ENCODE measurements at places on chromosomes 11 and 22. TPM values are rescaled to one million over a fixed set of nuclear protein-coding genes. Genes with fewer than 3 reads are reported as not detected.
A peak's percentile ranks its signal among the peaks of the same experiment; 100 is the strongest.

DNA sequence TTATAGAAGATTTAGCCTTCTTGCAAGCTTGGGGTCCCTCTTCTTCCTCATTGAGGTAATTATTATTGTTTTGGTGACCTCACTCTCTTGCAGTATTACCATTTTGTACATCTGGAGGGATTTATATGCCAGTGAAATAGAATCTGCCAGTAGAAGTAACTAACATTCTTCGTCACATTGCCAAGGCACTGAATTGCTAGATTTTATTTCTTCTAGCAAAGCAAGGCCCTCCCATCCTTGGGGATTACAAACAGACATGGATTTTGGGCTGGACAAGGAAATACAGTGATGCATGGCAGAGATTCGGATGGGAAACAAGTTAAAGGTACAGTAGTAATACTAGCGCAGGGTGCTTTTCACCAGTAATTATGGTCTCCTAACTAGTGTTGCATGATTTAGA lies 7.8 kb downstream of the ADAMTS15 start:
- H3K36me3 ChIP-seq, result no peaks in the 10 kb centered on the region
- DNase-seq, result no peak
- H3K27ac ChIP-seq, result no peak overlapping the region
- peaks cover 6% of the 10 kb centered on the region for H3K4me1 ChIP-seq
- no peaks in the 10 kb centered on the region for H3K27me3 ChIP-seq

DNA sequence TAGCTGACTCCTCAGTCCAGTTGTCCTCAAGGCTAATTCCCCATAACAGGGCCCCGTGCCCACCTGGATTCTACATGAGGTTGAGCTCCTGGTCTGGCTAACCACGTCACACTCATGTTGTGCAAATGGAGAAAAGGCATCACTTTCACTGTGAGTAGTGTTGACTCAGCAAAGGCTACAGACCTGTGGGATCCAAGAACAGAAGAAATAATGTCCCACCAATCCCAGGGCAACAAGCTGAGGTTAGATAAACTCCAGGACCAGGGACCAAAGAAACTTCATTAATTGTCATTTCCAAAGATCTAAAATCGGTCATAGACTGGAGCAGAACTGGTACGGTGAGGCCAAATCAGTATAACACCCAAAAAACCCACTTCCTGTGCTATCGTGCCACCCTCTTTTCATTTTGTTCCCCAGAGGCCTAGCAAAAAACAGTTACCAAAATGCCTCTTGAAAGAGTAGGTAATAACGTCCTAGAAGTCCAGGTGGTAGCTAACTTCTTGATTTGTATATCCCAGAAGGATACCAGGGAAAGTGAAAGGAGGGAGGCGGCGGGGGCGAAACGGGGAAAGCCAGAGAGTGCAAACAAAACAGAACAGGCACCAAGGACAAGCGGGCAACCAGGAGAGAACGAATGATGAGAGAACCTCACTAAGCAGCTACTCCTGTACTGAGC lies 1.4 kb downstream of the PCSK7 start:
- no peaks in the 10 kb centered on the region for H3K27me3 ChIP-seq
- H3K4me1 ChIP-seq, result peaks cover 25% of the 10 kb centered on the region
- H3K36me3 ChIP-seq, result peaks cover 37% of the 10 kb centered on the region
- no peak overlapping the region for H3K4me3 ChIP-seq
- DNase-seq, result no peak
- H3K27ac ChIP-seq, result peak overlapping the region; percentile 93

- no peak overlapping the region for H3K4me3 ChIP-seq
- H3K27me3 ChIP-seq, result no peaks in the 10 kb centered on the region
- H3K4me1 ChIP-seq, result no peaks in the 10 kb centered on the region
- DNase-seq, result no peak
These were observed 1732.5 kb upstream of the RAG2 start for GRCh38 chr11:38330578-38330977.

DNA sequence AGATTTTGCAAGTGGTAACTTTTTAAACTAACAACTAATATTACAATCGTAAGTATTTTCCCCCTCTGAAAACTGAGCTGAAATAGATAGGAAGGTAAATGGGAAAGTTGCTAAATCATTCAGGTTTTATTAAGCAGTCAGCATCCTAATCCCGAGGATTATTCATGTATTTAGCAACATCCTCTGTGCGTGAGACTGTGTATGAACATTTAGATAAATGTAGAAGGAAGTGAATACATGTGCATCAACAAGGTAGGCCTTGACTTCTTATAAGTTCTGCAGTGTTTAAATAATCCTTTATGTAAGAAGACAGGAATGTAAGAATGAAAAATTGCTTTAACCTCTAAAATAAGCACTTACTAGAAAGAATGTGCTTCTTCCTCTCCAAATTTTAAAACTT lies 745.9 kb upstream of the TENM4 start:
- H3K27me3 ChIP-seq, result no peaks in the 10 kb centered on the region
- H3K36me3 ChIP-seq, result no peaks in the 10 kb centered on the region
- DNase-seq, result no peak
- H3K27ac ChIP-seq, result no peak overlapping the region
- H3K4me3 ChIP-seq, result no peak overlapping the region

GRCh38 chr11:69920345-69921127 lies 101.3 kb upstream of the FGF3 start:
- H3K27me3 ChIP-seq, result peaks cover 17% of the 10 kb centered on the region
- DNase-seq, result no peak
- H3K36me3 ChIP-seq, result no peaks in the 10 kb centered on the region
- peak overlapping the region; percentile 65 for H3K27ac ChIP-seq
- peaks cover 12% of the 10 kb centered on the region for H3K4me1 ChIP-seq

GRCh38 chr22:46139895-46140350 lies 10.4 kb upstream of the PPARA start:
- H3K36me3 ChIP-seq, result no peaks in the 10 kb centered on the region
- H3K27ac ChIP-seq, result peak overlapping the region; percentile 74
- no peaks in the 10 kb centered on the region for H3K27me3 ChIP-seq
- H3K4me1 ChIP-seq, result peaks cover 6% of the 10 kb centered on the region
- no peak overlapping the region for H3K4me3 ChIP-seq

GRCh38 chr11:132251061-132251460 lies 880.6 kb downstream of the NTM start:
- DNase-seq, result no peak
- no peaks in the 10 kb centered on the region for H3K27me3 ChIP-seq
- no peak overlapping the region for H3K27ac ChIP-seq
- no peaks in the 10 kb centered on the region for H3K4me1 ChIP-seq
- H3K4me3 ChIP-seq, result no peak overlapping the region

DNA sequence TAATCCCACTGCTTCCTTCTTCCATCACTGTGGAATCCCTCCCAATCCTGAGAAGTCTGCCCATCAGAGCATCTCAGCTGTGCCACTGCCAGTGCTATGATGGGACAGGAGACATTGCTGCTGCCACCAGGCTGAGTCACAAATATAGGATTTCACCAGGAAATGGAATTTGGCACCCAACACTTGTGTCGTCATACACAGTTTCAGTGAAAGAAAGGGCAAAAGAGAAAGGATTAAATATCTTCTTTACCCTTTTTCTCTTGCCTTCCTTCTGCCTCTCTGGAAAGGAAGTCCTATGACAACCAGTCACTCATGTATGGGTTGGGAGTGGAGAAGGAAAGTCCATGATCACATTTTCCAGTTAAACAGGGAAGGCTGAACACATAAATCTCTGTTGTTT lies 133.4 kb downstream of the SPON1 start:
- no peaks in the 10 kb centered on the region for H3K36me3 ChIP-seq
- H3K4me3 ChIP-seq, result no peak overlapping the region
- no peak overlapping the region for H3K27ac ChIP-seq
- no peaks in the 10 kb centered on the region for H3K27me3 ChIP-seq

- H3K4me1 ChIP-seq, result no peaks in the 10 kb centered on the region
- no peak overlapping the region for H3K27ac ChIP-seq
- no peaks in the 10 kb centered on the region for H3K36me3 ChIP-seq
- no peak overlapping the region for H3K4me3 ChIP-seq
- H3K27me3 ChIP-seq, result no peaks in the 10 kb centered on the region
These were observed 110.9 kb downstream of the ELP4 start for GRCh38 chr11:31620434-31620833.

DNA sequence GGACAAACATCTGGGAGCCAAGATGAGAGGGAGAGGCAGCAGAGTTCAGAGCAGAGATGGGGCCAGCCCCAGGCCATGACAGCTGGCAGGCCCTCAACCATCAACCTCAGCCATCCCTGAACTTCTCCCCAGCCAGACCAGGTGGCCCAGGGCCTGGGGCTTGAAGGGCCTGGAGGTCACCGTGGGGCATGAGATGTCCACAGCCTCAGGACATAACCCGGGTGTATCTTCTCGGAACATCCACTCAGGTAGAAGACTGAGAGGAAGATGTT lies 12.4 kb upstream of the SLC39A13 start:
- no peak overlapping the region for H3K4me3 ChIP-seq
- no peaks in the 10 kb centered on the region for H3K36me3 ChIP-seq
- peaks cover 6% of the 10 kb centered on the region for H3K4me1 ChIP-seq
- no peaks in the 10 kb centered on the region for H3K27me3 ChIP-seq
- peak overlapping the region; percentile 72 for H3K27ac ChIP-seq

GRCh38 chr11:125569915-125570621 lies 791 bp downstream of the EI24 start:
- peak overlapping the region; percentile 73 for H3K4me3 ChIP-seq
- peaks cover 18% of the 10 kb centered on the region for H3K4me1 ChIP-seq
- H3K36me3 ChIP-seq, result no peaks in the 10 kb centered on the region
- DNase-seq, result peak; percentile 75
- no peaks in the 10 kb centered on the region for H3K27me3 ChIP-seq

DNA sequence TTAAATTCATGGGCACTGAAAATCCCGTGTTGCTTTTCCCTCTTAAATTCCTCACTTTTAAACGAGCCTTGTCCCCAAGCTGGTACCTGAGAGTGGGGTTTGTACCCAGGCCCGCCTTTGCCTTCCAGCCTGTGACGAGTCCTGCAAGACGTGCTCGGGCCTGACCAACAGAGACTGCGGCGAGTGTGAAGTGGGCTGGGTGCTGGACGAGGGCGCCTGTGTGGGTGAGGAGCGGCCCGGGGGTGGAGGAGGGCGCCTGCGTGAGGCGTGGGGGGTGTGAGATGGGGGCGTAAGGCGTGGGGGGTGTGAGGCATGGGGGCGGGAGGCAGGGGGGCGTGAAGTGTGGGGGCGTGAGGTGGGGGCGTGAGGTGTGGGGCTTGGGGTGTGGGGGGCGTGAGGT lies 4.0 kb downstream of the CRELD2 start:
- H3K36me3 ChIP-seq, result peaks cover 32% of the 10 kb centered on the region
- H3K4me1 ChIP-seq, result peaks cover 7% of the 10 kb centered on the region
- H3K27ac ChIP-seq, result no peak overlapping the region
- no peak overlapping the region for H3K4me3 ChIP-seq

GRCh38 chr11:84247926-84248325 lies 961.8 kb upstream of the CCDC90B start:
- H3K4me3 ChIP-seq, result no peak overlapping the region
- no peaks in the 10 kb centered on the region for H3K4me1 ChIP-seq
- no peak overlapping the region for H3K27ac ChIP-seq
- H3K27me3 ChIP-seq, result no peaks in the 10 kb centered on the region

GRCh38 chr11:32326522-32326921 lies 108.8 kb downstream of the WT1 start:
- H3K27ac ChIP-seq, result no peak overlapping the region
- no peaks in the 10 kb centered on the region for H3K4me1 ChIP-seq
- no peaks in the 10 kb centered on the region for H3K27me3 ChIP-seq
- DNase-seq, result no peak
- H3K4me3 ChIP-seq, result no peak overlapping the region
- H3K36me3 ChIP-seq, result no peaks in the 10 kb centered on the region

- no peaks in the 10 kb centered on the region for H3K4me1 ChIP-seq
- H3K4me3 ChIP-seq, result no peak overlapping the region
These were observed 200.8 kb upstream of the ZC3H12C start for GRCh38 chr11:109892321-109892794.

GRCh38 chr22:44596396-44597125 lies 98.5 kb upstream of the RTL6 start:
- DNase-seq, result no peak
- peaks cover 15% of the 10 kb centered on the region for H3K27me3 ChIP-seq
- H3K36me3 ChIP-seq, result no peaks in the 10 kb centered on the region
- H3K27ac ChIP-seq, result no peak overlapping the region

GRCh38 chr11:102154806-102155205 lies 44.6 kb downstream of the YAP1 start:
- H3K27ac ChIP-seq, result peak overlapping the region; percentile 72
- no peaks in the 10 kb centered on the region for H3K36me3 ChIP-seq
- no peaks in the 10 kb centered on the region for H3K27me3 ChIP-seq

- H3K27me3 ChIP-seq, result no peaks in the 10 kb centered on the region
- H3K4me1 ChIP-seq, result no peaks in the 10 kb centered on the region
- H3K4me3 ChIP-seq, result no peak overlapping the region
- H3K36me3 ChIP-seq, result no peaks in the 10 kb centered on the region
These were observed 68.3 kb downstream of the PLEKHA7 start for GRCh38 chr11:16945671-16946469.

DNA sequence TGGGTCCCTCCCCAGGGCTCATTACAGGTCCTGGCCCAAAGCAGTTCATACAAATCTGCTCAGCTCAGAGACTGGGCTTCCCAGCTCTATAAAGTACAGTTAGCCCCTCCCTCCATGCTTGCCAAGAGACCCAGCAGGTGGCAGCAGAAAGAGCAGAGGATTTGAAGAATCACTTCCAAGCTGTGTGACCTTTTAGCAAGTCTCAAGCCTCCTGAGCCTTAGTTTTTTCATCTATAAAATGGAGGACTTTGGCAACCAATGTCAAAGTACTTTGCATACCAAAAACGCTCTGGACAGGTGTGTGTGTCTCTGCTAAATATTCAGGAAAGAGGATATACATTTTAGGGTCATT lies 26.6 kb downstream of the RELT start:
- peaks cover under 1% of the 10 kb centered on the region for H3K36me3 ChIP-seq
- H3K27me3 ChIP-seq, result no peaks in the 10 kb centered on the region
- no peak overlapping the region for H3K27ac ChIP-seq
- DNase-seq, result no peak
- H3K4me1 ChIP-seq, result peaks cover 10% of the 10 kb centered on the region
- H3K4me3 ChIP-seq, result no peak overlapping the region

DNA sequence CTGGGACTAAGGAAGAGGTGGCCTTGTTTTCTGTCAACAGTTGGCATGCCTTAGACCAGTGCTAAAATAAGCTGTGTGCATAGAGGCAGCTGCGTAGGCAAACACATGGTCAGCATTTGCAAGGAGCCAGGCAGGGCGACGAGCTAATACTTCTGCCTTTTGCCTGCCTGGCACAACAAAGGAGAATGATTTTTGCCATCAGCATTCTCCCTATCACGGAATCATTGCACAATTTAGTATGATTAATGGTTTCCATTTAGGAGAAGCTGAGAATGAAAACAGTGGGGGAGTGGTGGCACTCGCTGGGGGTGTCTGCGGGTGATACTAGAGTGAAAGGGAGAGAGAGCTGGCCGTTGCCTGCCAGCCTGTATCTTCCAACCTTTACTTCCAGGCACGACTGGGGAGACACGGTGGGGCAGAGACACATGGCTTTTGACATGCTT lies 336.0 kb downstream of the CADM1 start:
- peaks cover 25% of the 10 kb centered on the region for H3K4me1 ChIP-seq
- peak; percentile 67 for DNase-seq
- no peaks in the 10 kb centered on the region for H3K36me3 ChIP-seq
- no peaks in the 10 kb centered on the region for H3K27me3 ChIP-seq

GRCh38 chr22:29155966-29156365 lies 49.7 kb upstream of the EMID1 start:
- H3K27me3 ChIP-seq, result no peaks in the 10 kb centered on the region
- no peak overlapping the region for H3K27ac ChIP-seq
- no peak for DNase-seq
- no peaks in the 10 kb centered on the region for H3K36me3 ChIP-seq
- no peak overlapping the region for H3K4me3 ChIP-seq

- H3K4me1 ChIP-seq, result no peaks in the 10 kb centered on the region
- H3K27me3 ChIP-seq, result peaks cover 12% of the 10 kb centered on the region
- DNase-seq, result no peak
- H3K4me3 ChIP-seq, result no peak overlapping the region
- no peaks in the 10 kb centered on the region for H3K36me3 ChIP-seq
These were observed 48.8 kb downstream of the PIWIL3 start for GRCh38 chr22:24725736-24726135.

Gene OR51E2
- not detected for total RNA-seq

Gene OR8A1
- total RNA-seq, result not detected

Gene OR52R1
- not detected for total RNA-seq

Gene PGA5
- not detected for total RNA-seq

Gene CCDC73
- total RNA-seq, result not detected

Gene CTTN
- 114 TPM for total RNA-seq

Gene ZDHHC24
- 7.2 TPM for total RNA-seq
